ENCODE measurements at places on chromosomes 12 and 14. TPM values are rescaled to one million over a fixed set of nuclear protein-coding genes. Genes with fewer than 3 reads are reported as not detected.

- no peak for DNase-seq
These were observed 52.6 kb downstream of the SEC23A start for GRCh38 chr14:39050389-39050788.

DNA sequence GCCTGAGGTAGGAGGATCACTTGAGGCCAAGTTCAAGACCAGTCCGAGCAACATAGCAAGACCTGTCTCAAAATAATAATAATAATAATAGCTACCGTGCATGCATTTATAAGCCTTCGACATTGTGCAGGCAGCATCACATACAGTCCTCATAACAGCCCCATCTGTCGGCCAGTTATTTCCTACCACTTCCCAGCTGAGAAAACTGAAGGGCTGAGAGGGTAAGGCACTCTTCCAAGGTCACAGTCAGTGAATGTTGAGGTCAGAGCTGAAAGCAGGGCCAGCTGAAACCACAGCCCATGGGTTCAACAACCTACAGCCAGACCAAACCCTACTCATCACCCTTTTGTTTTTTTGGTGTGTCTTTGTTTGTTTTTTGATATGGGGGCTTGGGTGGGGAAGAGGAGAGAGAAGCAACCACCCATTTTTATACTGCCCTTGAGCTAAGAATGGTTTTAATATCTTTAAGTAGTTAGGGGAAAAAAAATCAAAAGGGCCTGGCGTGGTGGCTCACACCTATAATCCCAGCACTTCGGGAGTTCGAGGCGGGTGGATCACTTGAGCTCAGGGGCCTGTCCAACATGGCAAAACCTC, 16.8 kb upstream of the ITPK1 start:
- DNase-seq, result peak; percentile 76

DNA sequence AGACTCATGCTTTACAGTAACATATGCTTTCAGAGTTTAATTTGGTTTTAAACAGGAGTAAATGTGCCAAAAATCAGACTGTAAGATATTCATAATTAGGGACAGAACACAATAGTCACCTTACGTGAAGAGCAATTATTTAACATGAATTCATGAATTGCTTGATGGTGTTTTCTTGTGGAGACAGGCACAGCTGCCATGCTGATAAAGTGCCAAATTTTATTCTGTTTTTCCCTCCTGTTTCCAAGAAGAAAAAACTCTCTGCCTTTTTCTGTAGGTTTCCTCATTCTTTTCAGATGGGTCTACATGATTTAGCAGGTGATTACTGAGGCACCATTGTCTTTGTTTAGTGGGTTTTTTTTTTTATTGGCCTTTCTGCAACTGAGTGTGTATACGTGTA, 80.1 kb downstream of the C12orf42 start:
- no peak for DNase-seq

- peak; percentile 94 for DNase-seq
These were observed 7.7 kb downstream of the ENDOU start for GRCh38 chr12:47717443-47718193.

GRCh38 chr12:89181271-89181920, 170.9 kb downstream of the DUSP6 start:
- no peak for DNase-seq

GRCh38 chr12:18074001-18074400, 16.0 kb downstream of the RERGL start:
- no peak for DNase-seq

DNA sequence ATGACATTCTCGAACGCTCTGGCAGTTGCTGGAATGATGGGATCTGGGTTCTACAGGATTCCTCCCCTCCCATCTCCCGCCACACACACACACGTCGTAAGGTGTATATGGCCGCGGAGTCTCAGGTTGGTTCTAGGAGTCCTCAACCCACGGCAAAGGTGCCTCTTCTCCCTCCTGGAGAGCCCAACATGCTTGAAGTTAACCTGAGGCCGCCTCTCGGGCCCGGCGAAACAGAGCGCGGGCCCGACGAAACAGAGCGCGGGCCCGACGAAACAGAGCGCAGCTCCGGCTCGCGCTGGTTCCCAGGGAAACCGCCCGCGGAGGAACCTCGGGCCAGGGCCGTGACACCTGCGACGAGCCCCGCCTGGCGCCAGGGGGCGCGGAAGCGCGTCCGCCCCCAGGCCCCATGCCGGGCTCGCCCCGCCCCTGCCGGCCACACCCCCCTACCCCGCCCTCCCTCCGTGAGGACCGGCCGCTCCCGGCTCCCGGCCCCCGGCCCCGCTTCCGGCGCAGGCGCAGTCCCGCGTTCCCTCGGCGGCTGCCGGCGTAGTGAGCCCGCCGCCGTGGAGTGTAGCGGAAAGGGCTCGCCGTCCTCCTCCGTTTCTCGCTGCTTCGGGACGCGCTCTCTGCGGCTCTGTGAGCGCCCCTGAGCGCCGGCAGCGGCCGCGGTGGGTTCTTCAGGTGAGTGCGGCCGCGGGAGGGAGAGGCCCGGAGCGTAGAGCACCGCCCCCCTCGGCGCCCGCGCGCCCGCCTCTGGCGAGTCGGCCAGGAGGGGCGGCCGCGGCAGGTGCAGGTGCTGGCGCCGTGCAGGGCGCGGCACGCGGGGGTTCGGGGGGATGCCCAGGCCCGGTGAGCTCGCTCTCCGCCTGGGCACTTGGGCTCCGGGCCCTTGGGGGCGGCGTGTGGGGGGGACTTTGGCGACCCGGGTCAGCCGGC, at the start of gene RAB3IP:
TSS of gene RAB3IP (plus strand) at position 510 of the 936 bp plus-strand sequence. CDS start 16,549 bp downstream, outside the sequence.
- peak; percentile 97 for DNase-seq

DNA sequence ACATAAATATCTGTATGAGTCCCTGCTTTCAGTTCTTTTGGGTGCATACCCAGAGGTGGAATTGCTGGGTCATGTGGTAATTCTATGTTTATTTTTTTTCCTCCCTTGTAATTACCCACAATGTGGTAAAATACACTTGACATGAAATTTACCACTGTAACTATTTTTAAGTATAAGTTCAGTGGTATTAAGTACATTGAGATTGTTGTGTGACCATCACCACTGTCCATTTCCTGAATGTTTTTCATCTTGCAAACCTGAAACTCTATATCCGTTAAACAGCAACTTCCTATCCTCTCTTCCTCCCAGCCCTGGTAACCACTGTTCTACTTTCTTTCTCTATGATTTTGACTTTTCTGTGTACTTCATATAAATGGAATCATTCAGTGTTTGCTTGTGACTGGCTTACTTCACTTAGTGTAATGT, 51.4 kb downstream of the BORCS5 start:
- DNase-seq, result no peak

DNA sequence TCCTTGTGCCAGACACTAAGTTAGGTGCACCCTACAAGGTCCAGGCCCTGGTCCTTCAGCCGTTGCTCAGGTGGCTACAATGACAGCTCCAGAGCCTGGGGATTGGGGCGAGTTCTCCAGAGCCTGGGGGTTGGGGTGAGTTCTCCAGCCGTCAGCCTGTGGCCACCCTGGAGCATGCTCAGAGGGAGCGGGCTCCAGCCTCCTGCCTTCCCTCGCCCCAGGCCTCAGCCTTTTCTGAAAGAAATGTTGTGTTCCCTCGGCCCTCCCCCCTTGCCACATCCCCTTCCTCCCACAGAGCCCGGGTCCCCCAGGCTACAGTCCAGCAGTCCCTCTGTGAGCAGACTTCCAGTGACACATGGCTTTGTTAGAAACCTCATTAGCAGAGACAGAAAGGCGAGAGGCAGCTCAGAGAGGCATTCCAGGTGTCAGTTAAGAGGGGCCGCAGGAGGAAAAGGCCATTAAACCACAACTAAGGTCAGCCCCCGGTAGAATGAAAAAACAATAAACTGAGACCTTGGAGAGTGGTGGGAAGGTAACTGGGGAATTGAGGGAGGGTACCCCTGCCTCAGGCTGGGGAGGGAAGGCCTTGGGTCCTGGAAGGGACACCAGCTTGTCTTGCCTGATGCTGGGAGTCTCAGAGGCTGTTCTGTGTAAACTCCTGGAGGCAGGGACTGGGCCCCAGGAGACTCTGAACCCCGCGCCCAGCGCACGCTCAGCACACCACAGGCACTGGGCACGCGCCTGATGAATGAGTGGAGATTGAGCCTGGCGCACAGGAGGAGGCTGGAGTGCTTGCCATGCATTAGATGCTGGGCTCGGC, 23.1 kb upstream of the COL2A1 start:
- DNase-seq, result no peak

DNA sequence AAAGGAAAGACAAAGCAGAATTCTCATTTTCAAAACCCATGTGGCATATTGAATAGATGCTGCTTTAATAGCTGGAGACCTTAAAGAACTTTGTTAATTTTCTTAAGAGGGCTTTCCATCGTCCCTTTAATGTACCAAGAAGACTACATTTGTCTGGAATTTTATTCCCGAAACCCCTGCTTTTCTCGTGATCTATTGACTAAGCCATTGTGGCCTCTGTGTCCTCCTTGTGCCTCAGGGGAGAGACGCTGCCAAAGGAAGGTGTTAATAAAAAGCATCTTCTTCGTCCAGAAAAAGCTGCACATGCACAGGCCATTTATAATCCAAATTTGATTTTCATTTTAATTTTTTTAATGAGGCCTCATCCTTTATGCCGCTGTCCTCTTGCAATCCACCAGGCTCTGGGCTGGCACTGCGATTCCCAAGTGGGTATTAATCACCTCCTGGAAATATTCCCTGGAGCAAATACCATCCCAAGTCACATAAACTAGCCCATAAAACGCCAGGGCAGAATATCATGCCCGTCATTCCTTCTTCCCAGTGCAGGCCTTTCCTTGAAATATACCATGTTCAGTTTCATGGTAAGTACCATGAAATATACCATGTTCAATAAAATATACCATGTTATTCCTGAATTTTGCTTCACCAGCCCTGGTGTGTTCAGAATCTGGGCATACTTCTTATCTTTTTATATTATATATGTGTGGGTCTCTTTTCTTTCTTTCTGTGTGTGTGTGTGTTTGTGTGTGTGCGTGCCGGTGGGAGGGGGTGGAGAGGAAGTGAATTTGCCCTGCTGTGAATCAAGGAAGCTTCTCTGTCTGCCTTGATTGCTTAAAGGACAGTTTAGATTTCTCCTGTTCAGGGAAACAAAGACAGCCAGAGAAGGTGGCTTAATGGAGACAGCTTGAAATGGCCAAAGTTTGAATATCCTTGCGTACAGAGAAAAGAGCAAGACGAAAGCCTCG, 147.6 kb downstream of the PHETA1 start:
- no peak for DNase-seq

GRCh38 chr12:6782850-6783566, 6.3 kb upstream of the CD4 start:
- DNase-seq, result no peak

- no peak for DNase-seq
These were observed 1488.5 kb upstream of the FLRT2 start for GRCh38 chr14:84041421-84041820.

DNA sequence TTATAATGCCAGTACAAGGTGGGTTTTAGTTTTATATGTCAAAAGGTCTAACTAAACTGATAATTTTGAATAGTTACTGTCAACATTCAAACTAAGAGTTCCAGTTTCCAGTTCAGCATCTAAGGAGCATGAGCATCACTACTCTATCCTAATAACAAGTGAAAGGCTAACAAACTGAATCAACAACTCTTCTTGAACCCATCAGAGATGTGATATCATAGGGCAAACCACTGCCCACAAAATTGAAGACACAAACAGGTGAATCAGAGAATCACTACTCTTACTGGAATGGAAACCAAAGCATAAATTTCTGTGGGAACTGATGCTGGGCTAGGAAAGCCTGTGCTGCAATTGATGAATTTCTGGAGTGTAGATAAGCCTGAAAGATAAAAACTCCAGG, 140.7 kb upstream of the GRIP1 start:
- no peak for DNase-seq

DNA sequence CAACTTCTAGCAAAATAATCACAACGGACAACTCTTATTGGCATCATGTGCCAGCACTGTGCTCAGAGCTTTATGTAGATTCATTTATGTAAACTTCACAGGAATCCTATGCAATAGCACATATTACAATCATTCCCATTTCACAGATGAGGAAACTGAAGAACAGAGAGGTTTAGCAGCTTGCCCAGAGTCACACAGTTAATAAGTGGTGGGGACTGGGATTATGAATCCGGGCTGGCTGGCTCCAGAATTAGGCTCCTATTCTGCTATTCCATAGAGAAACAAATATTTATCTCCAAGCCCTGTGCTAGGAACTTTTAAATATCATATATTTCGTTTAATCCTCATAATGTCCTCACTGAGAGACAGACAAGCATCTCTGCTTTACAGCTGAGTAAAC, 52.4 kb upstream of the OAS1 start:
- no peak for DNase-seq

Gene NDRG2
- not detected for total RNA-seq

Gene TNS2
- total RNA-seq, result not detected

Gene ANHX
- not detected for total RNA-seq

Gene LBHD2
- total RNA-seq, result not detected

Gene SERPINA10
- total RNA-seq, result not detected

Data from Karpas-422 (cell line).